ENCODE measurements at places on chromosomes 7 and 10. TPM values are rescaled to one million over a fixed set of nuclear protein-coding genes. Genes with fewer than 3 reads are reported as not detected.

Gene RARRES2
- total RNA-seq: not detected

- DNase-seq: no peak
Measured at GRCh38 chr10:79253704-79254103, 93.6 kb upstream of the PPIF start.

GRCh38 chr10:118978316-118978997 is 51.1 kb upstream of the NANOS1 start:
- DNase-seq: no peak

GRCh38 chr7:50423860-50424259 is 26.3 kb downstream of the FIGNL1 start:
- DNase-seq: no peak

- no peak for DNase-seq
Measured at GRCh38 chr7:26593896-26594295, 270.5 kb downstream of the SKAP2 start.

GRCh38 chr7:43729214-43729923 is at the start of gene COA1:
TSS of gene COA1 (minus strand) at chr7:43729523. CDS start at chr7:43648614, 80,909 bp downstream.
- peak; percentile 85 for DNase-seq

Gene DNTT
- total RNA-seq: not detected

Gene CFAP58
- total RNA-seq: 0.38 TPM
